ENCODE measurements at places on chromosomes 3 and 15.

DNA sequence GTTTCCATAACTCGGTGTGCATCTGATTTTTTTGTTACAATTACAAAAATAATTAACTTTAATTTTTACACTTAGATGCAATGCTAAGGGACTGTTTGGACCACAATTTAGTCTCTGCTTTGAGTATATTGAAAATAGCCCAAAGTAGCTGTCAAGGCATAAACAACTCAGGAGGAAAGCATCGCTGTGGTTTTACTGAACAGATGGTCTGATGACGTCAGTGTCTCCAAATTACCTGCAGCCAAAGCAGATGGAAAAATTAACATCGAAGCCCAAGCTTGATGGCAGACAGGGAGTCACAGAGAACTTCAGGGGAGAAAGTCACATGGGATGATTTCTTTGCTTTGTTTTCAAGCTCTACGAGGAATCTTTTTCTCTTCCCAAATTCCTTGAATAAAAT is 83.1 kb upstream of the PLCL2 start:
- no peak for DNase-seq

- no peak for DNase-seq
Measured at GRCh38 chr15:57505949-57506391, 85.7 kb upstream of the MYZAP start.

GRCh38 chr3:174318181-174318580 is 541.0 kb upstream of the NAALADL2 start:
- no peak for DNase-seq

DNA sequence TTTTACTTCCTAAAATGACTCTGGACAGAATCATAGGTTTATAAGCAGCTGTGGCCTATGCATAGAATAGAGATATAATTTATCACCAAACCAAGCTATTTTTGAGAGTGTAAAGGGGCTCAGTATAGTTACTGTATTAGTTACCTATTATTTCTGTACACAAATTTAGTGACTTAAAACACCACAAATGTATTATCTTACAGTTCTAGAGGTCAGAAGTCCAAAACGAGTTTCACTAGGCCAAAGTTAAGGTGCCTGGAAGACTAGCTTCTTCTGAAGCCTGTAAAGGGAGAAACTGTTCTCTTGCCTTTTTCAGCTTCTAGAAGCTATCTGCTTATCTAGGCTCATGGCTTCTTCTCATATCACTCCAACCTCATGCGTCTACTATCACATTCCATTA is 30.1 kb downstream of the CCDC54 start:
- DNase-seq = no peak

DNA sequence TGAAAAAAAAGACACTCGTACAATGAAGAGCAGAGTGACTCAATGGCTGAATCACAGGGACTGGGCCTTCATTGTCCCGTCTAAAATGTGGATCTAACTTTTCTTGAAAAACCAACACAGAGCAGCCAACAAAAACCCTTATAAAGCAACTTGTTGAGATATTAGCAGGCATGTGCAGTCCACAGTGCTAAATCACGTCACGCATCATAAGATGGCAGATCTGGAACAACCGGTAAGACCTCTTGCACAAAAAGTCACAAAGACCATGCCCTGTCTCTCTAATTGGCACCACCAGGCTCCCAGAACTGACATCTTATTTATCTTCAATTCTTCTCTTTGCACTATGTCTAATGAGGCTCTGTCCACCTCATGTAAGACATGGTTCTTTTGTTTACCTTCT is 177.0 kb downstream of the MAGI1 start:
- no peak for DNase-seq

DNA sequence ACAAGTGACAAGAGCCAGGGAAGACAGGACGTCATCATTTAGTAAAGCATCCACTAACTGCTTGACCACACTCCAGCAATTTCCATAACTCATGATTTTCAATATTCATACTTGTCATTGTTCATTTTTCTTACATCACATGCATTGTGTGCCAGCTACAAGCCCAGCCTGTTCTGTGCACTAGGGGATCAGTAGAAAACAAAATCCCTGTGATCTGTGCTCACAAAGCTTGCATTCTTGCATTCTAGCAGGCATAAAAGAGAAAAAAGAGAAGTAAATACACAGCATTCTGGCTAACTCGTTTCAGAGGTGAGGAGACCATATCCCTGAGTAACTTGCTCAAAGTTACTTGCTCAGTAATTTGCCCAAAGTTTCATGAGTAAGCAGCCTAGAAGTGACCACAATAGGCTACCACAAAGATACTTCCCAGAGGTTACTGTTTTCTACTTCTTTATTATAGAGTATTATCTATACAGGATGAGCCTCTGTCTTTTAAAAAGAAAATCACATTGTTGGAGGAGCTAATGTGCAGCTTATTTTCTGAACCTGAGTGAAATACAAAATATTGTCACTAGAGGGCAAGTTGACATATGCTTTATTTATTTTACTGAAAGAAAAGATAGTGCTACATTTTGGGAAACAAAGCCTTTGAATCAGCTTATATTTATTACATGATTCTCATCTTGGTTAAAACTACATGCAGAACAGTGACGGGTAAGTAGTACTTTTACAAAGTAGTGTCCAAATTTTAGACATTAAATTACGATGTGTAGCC is 701.4 kb upstream of the LMCD1 start:
- DNase-seq = no peak

- DNase-seq = no peak
Measured at GRCh38 chr15:52682781-52683180, 3.6 kb upstream of the ATOSA start.
